ENCODE measurements at places on chromosomes 2 and 18. TPM values are rescaled to one million over a fixed set of nuclear protein-coding genes. Genes with fewer than 3 reads are reported as not detected.
A peak's percentile ranks its signal among the peaks of the same experiment; 100 is the strongest.

Gene KLHL14
- 1.5 TPM for total RNA-seq

- DNase-seq, result no peak
Measured at GRCh38 chr2:80852808-80853139, 548.2 kb upstream of the LRRTM1 start.

DNA sequence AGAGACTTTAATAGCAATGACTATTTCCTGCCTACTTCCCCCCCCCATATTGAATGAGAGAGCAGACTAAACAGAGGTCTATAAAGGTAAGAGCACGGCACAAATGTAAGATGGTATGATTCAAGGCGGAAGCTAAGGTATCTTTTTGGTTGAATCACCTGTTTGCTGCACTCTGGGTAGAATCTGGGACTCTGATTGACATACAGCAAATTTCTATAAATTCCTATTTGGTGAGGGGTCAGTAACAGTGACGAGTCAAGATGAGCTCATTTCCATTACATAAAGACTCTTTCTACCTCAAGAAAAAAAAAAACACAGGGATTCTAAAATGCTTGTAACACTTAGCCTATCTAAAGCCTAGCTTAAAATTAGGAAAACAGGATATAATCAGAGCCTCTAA is 297.3 kb downstream of the TNS1 start:
- no peak for DNase-seq

DNA sequence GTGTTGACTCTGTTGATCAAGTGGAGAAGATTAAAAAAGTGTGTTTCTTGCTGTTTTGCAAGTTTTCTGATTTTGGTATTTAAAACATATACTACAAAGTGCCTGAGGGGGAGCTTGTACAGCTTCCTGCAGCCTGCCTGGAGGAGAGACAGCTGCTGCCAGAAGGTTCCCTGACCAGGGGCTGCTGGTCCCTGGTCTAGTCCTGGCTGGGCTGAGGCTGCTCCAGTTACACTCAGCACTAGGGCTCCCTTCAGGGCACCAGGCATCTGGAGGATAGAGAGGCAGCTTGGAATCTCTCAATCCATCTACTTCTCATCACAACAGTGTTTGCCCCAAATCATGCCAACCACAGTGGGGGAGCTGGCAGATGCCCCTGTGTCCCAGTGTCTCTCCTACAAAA is 4.8 kb downstream of the MC2R start:
- no peak for DNase-seq

- DNase-seq, result no peak
Measured at GRCh38 chr18:23519734-23520133, 16.4 kb downstream of the RMC1 start.

DNA sequence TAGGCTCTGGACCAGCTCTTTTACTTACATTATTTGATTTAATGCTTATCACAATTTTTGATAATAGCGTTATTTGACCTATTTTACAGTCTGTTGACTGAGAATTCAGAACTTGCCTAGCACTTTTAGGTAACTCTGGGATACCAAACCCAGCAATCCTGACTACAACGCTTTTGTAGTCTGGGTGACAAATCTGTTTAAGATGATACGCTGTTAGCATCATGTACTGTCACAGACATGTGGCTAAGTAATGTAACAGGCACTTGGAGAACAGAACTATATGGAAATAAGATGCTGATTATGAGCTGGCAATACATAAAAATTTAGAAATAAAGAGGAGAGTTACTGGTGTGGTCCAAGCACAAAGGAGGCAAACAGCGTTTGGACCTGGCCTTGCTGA is 130.6 kb downstream of the RBMS1 start:
- no peak for DNase-seq

- no peak for DNase-seq
Measured at GRCh38 chr2:54572262-54572635, 116.1 kb downstream of the SPTBN1 start.

- DNase-seq, result no peak
Measured at GRCh38 chr18:28725876-28726275, 548.9 kb upstream of the CDH2 start.

DNA sequence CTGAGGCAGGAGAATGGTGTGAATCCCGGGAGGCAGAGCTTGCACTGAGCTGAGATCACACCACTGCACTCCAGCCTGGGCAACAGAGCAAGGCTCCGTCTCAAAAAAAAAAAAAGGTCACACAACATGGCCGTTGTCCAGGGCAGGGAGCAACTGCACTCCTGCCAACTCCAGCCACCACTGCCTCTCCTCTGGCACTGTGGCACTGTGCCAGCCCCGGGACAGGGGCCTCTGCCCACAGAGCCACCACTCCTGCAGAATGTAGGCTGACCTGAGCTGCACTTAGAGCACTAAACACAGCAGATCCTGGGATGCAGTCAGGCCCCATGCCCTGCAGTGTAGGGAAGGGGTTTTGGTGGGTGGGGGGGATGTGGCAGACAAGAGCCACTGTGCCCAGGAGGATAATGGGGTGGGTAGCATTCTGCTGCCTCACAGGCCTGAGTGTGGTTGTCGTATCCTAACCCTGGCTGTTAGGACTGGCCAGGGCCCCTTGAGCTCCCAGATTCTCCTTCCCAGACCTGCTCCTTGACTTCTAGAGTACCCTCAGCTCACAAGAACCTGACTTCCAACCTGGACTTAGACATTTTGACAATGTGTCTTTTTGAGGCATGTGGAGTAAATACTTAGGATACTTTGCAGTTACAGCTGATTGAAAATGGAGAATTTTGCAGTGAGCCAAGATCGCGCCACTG is 69.4 kb upstream of the SH3RF3 start:
- DNase-seq, result no peak

- DNase-seq, result peak; percentile 51
Measured at GRCh38 chr2:204691911-204692510, 146.7 kb downstream of the PARD3B start.

DNA sequence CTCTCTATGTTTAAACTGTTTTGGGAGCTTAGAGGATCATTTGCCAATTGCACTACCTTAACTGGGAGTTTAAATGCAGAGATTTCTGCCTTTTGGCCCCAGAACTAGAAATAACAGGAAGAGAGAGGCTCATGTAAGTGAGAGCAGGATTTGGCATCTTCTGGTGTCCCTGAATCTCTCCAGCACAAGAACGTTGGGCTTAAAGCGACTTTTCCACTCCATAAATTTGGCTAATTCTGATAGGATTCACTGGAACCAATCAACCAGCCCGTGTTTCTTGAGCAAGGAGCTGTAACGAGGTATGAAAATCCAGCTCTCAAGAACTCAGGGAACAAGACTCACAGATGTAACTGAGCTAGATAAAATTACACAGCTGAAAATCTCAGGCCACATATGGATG is 181.0 kb downstream of the C1D start:
- no peak for DNase-seq

GRCh38 chr2:176081837-176082524 is 1.8 kb downstream of the EVX2 start:
- no peak for DNase-seq

DNA sequence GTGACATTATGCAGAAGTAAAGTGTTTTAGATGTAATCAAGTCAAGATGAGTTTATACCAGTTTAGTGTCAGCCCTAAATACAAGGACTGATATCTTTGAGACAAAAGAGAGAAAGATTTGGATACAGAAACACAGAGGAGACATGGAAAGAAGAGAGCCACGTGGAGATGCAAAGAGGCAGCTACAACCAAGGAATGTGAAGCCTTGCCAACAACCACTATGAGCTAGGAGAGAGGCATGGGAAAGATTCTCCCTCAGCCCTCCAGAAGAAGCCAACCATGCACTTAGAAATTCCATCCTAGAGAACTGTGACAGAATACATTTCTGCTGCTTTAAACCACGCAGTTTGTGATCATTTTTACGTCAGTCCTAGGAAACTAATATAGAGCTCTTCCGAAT is 217.2 kb downstream of the DOK6 start:
- DNase-seq, result no peak

- no peak for DNase-seq
Measured at GRCh38 chr18:57149531-57149930, 2.6 kb downstream of the BOD1L2 start.

Gene ATP6V1B1
- 0.63 TPM for total RNA-seq

All from urinary bladder (tissue), 4 donors.